DMS79 treated with DMSO at 0.1 percent for 48 hours (cell line): ENCODE measurements at places on chromosomes 3 and 15.

- no peak for DNase-seq
Observed at GRCh38 chr3:72204452-72204851, 419.5 kb upstream of the PROK2 start.

DNA sequence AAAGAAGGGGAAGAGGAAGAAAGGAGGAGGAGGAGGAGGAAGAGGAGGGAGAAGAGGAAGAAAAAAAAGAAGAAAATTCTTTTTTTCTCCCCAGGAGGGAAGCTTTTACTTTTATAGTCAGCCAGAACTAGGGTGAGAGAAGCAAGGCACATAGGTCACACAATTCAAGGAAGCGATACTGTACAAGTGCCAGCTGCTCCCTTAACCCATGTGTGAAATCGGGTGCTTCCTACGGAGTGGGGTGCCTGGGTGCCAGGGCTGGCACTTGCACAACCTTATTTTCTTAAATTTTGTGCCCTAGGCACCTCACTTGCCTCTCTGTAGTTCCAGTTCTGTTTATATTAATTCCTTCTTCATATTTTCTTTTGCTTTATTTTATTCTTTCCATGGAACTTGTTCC, 150.4 kb downstream of the LIPC start:
- DNase-seq: no peak

DNA sequence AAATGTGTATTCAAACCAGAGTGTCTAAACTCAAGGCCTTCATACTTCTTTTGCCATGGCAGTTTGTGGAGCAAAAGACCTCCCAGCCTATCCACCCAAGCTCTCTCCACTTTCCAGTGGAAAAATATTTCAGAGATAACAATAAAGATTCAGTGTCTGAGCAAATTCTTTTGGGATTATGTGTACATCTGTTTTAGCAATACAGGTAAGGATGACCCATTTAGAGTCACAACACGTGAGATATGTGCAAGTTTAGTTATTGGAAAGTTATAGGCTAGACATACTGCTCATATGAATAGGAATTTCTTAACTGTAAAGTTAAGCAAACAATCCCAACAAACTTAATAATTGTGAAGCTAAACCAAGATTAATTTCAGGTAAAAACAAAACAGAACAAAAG, 174.5 kb upstream of the LRIG1 start:
- DNase-seq: no peak

- no peak for DNase-seq
Observed at GRCh38 chr3:70775257-70775656, 462.8 kb upstream of the MDFIC2 start.
